Activated CD8-positive, alpha-beta memory T cell treated with anti-CD3 and anti-CD28 coated beads for 24 hours (primary cell): ENCODE measurements at places on chromosomes 3 and 15.

DNA sequence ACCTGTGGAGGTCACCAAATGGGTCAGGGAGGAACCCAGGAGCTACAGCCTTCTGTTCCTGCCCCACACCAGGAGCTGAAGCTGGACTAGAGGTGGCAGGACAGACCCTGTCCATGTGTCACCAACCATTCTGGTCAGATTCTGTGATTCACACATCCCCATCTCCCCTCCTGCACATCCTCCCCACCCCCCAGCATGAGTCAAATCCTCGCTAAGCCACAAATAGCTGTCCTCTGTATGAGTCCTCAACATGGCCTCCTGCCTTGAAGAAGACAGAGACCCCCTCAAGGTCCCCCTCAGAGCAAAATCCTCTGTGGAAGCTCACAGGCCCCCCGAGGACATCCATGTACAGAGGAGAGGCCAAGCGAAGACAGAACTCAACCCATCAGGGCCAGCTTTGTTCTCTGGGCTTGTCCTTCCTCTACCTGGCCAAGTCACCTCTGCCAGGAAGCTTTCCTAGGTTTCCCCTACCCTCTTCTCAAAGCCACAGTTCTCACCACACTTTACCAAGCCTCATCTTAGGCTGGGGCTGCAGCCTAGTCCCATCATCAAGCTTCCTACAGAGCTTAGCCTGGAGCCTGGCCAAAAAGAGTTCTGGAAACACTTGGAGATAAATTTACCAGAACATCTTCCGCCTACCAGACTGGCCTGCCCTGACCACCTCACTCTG lies 17.1 kb downstream of the CACNA2D2 start:
- no peak for DNase-seq

DNA sequence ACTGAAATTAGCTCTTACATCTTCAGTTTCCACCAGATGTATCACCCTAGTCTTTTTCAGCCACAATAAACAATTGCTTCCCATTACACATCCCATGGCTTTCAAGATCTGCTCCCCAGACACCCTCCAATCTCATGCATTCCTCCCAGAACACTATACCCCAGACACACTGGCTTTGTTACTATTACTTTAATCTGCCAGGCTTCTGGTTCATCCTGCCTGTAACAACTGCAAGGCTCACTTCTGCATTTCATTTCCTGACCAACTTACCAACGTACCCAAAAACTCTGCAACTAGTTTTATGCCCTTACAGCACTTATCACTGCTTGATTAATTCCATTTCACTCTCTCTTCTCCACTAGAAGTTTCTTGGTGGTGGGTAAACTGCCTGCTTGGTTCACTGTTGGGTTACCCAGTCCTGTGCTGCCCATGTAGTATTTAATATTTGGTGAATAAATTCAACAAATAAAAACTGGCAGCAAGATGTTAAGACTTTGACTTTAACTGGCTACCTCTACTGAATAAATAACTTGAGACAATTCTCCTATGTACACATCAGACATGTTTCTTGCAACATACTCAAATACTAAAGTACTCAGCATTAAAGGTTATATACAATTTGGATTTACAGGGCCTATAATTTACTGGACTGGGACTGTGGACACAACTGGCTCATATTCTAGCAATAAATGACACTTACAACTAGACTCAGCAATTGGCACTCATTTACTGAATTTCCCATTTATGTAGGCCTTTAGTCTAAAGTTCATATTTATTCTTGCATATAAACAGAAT lies 2.7 kb downstream of the RPL22L1 start:
- DNase-seq, result no peak

DNA sequence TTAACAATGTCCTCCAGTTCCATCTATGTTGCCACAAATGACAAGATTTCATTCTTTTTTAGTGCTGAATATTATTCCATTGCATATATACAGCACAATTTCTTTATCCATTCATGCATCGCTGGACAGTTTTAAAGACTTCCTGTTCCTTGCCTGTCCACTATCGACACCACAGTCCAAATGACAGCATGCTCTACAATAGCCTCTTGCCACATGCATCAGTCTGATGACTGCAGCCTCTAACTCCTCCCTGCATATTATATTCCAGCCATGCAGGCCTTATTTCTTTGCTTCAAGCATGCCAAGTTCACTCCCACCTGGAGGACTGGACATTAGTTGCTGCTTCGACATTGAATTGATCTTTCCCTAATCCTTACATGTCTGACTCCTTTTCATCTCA lies 306.2 kb downstream of the FOXP1 start:
- DNase-seq, result no peak

DNA sequence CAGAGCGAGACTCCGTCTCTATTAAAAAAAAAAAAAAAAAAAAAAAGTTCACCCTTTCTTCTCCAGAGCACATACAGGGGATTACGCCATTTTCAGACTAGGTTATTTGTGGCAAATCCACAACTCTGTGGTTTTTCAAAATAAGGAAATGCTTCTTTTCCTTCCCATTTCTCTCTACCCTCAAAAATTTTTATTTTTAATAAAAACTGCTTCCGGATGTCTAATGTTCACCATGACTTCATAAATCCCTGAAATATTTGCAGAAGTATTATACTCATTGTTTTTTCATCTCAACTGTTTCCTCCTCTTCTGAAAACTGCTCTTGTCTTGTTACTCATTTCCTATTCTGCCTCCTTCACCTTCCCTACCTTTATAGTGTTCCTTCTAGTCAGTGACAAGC lies 45.0 kb upstream of the SLC12A8 start:
- DNase-seq, result no peak

- no peak for DNase-seq
Measured at GRCh38 chr3:55556619-55557537, 69.8 kb upstream of the WNT5A start.

- no peak for DNase-seq
Measured at GRCh38 chr15:71316911-71317310, 201.6 kb downstream of the THSD4 start.

- no peak for DNase-seq
Measured at GRCh38 chr3:27859821-27860220, 137.7 kb upstream of the EOMES start.
